CD4-positive, alpha-beta memory T cell (primary cell): ENCODE measurements at places on chromosomes 5 and 9. TPM values are rescaled to one million over a fixed set of nuclear protein-coding genes. Genes with fewer than 3 reads are reported as not detected.

The SEMA5A gene
- total RNA-seq = 3.5 TPM

The NEK6 gene
- 9.9 TPM for total RNA-seq

DNA sequence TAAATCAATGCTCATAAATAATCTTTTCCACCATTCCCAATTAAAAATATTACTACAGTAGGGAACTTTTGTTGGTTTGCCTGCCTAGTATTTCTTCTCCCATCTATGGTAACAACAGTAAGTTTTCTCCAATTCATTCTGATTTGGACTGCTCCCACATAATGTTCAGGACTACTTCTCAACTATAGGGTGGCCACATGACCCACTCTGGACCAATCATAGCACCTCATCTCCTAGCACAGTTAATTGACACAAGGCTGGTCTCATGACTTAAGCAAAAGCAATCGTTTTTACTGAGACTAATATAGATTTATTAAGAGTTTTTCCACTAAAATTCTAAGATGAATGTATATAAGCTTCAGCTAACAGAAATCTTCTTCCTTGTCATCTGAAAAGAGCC is 28.7 kb upstream of the SLCO6A1 start:
- no peaks in the 10 kb centered on the region for H3K27me3 ChIP-seq
- H3K27ac ChIP-seq = no peak overlapping the region
- H3K36me3 ChIP-seq = no peaks in the 10 kb centered on the region
- no peaks in the 10 kb centered on the region for H3K4me1 ChIP-seq
- H3K4me3 ChIP-seq = no peak overlapping the region
- no peak for DNase-seq

DNA sequence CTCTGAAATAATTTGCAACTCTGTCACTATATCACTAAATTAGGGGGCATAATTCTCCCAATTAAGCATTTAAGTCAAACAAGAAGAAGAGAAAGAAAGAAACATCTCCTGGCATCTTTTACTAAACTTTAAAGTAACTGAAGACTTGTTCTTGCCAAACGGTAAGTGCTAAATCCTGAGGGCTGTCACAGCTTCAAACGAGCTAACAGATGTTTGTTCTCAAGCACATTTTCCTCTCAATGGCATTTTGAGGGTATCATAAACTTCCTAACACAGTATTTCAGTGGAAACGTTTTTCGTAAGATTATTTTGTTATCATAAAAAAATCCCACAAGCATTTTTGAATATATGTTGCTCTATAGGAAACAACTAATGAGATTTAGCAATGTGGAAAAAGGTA is 169.5 kb upstream of the TAS2R1 start:
- no peaks in the 10 kb centered on the region for H3K4me1 ChIP-seq
- no peak overlapping the region for H3K27ac ChIP-seq
- H3K27me3 ChIP-seq = no peaks in the 10 kb centered on the region
- H3K4me3 ChIP-seq = no peak overlapping the region
- H3K36me3 ChIP-seq = no peaks in the 10 kb centered on the region

DNA sequence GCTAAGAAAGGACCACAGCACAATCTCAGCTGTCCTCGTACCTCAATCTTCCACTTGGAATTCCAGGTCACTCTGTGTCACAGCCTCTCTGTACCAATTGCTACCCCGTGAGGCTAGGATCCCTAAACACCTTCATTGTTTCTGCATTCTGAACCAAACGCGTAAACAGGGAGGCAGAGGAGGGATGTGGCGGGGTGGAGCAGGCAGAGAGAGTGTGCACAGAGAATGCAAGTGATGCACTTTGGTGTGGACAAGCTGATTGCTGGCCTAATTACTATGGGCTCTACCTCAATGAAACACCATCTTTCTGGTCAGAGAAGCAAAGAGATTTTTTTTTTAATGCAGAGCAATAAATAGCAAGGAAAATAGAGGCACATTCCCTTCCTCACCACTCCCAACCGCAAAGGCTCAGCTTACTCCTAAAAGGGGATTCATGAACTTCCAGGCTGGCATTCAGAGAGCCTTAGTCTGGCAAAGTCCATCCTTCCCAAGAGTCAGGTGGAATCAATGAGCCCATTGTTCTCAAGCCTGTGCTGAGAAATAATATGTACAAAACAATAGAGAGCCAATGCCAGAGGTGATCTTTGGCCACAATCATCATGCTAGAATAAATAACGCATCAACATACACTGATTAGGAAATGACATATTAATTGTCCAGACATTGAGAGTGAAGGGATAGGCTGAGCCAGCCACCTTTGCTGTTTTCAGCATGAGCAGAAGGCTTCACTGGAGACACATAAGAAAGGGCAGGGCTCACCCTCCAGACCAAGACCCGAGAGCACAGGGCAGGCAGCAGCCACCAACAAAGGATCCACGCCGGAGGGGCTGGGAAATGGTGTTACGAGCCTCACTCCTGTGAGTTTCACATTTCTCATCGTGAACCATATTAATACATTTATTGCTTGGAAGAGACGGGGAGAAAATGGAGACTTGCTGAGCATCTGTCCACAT is 278.8 kb downstream of the ENC1 start:
- no peak overlapping the region for H3K27ac ChIP-seq
- no peaks in the 10 kb centered on the region for H3K36me3 ChIP-seq
- no peaks in the 10 kb centered on the region for H3K4me1 ChIP-seq

The SGCD gene
- total RNA-seq = not detected

The SLC6A19 gene
- total RNA-seq = not detected

DNA sequence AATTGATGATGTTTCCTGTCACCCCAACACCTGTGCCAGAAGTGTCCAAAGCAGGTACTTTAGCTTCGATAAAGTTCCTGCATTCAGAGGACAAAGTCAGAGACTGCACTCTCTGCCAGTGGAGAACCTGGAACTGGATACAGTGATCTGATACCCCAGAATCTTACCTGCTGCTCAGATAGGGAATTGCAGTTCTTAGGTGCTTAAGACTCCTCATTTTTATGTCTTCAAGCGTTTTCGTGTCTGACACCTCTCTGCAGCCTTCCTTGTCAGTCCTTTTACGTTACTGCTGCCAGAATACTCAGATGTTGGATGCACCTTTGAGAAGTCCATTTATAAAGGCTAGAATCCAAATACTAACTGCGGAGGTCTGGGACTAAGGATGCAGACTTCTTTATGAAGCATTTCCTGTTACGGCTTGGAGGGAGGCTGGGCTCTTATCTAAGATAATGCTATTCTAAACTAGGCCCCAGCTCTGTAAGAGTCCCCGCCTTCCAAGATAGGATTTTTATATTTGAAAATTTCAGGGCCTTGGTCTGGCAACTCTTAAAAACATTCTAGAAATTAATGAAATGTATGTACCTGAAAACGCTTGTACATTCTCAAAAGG is 1.9 kb downstream of the ISOC1 start:
- no peaks in the 10 kb centered on the region for H3K36me3 ChIP-seq
- no peak overlapping the region for H3K4me3 ChIP-seq

The LMX1B gene
- total RNA-seq = not detected

DNA sequence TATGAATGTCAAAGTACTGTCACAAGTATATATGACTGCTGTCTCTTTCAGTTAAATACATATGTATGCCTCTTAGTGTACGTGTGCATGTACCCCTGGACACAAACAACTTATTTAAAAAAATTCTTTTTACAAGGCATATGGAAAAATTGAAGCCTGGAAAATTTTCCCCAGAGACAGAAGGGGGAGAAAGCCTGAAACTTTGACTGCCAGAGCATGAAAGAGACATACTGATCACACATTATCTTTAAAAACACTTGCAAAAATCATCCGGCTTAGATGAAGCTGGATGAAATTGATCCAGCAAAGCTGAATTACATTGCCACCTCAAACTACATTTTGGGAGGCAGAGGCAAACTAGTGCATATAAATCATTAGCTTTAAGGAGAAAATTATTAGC is 88.0 kb upstream of the NFIB start:
- DNase-seq = no peak
- no peak overlapping the region for H3K4me3 ChIP-seq
- H3K36me3 ChIP-seq = no peaks in the 10 kb centered on the region
- H3K27ac ChIP-seq = no peak overlapping the region
- H3K27me3 ChIP-seq = no peaks in the 10 kb centered on the region
- H3K4me1 ChIP-seq = no peaks in the 10 kb centered on the region

The GPR21 gene
- total RNA-seq = 2.3 TPM

DNA sequence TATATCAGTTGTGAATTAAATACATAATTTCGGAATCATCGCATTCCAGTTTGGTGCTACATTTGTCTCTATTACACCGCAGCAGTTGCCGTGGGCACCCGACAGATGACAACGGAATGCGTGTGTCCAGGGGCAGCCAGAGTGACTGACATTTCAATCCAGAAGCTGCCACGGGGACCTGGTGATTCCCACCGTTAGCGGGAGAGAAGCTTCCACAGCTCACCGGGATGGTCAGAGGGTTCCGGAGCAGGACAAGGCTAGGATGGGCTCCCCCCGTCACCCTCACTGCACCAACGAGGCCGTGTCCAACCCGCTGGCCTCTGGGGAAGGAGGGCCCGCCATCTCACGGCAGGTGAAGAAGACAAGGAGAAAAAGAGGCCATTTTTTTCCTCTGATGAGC is 86.8 kb downstream of the GTF3C4 start:
- H3K36me3 ChIP-seq = no peaks in the 10 kb centered on the region
- H3K27ac ChIP-seq = no peak overlapping the region
- no peaks in the 10 kb centered on the region for H3K27me3 ChIP-seq
- H3K4me1 ChIP-seq = no peaks in the 10 kb centered on the region

The RALGPS1 gene
- 9.8 TPM for total RNA-seq

DNA sequence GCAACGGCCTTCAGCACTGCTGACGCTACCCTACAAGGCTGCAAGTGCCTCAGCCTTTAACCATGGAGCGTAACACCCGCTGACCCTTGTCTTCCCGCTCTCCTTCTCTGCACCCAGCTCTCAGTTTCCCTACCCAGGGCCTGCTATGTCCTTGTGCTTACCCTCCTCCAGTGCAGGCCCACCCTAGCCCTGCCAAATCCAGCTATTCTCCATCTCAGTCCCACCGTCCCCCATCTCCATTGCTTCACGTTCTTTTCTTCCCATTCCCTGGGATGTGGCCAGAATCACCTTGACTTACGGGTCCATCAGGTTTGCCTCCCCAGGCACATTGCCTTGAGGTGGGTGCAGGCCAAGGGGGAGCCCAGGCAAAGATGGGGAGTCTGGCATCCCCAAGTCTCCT is 91.2 kb downstream of the PAX5 start:
- no peaks in the 10 kb centered on the region for H3K27me3 ChIP-seq
- H3K27ac ChIP-seq = no peak overlapping the region
- H3K4me1 ChIP-seq = no peaks in the 10 kb centered on the region
- no peak overlapping the region for H3K4me3 ChIP-seq

The WNT8A gene
- total RNA-seq = not detected

DNA sequence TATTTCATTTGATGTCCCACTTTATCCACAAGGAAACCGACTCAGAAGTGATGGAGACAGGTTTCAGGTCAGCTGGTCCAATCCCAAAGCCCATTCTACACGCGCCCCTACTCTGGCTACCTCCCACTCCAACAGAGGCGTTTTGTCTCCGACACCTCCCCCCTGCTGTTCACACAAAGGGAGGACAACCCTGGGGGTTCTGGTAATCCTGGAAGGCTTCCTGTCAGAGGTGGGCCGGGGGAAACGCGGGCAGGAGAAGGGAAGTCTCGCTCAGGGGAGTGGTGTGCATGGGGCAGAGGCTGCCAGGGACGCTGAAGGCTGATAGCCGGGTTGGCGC is 39.7 kb upstream of the GABRP start:
- H3K27me3 ChIP-seq = no peaks in the 10 kb centered on the region
- H3K27ac ChIP-seq = no peak overlapping the region
- H3K36me3 ChIP-seq = no peaks in the 10 kb centered on the region
- H3K4me3 ChIP-seq = no peak overlapping the region
- DNase-seq = no peak

The PCDHA1 gene
- total RNA-seq = not detected

The ASPN gene
- total RNA-seq = not detected

DNA sequence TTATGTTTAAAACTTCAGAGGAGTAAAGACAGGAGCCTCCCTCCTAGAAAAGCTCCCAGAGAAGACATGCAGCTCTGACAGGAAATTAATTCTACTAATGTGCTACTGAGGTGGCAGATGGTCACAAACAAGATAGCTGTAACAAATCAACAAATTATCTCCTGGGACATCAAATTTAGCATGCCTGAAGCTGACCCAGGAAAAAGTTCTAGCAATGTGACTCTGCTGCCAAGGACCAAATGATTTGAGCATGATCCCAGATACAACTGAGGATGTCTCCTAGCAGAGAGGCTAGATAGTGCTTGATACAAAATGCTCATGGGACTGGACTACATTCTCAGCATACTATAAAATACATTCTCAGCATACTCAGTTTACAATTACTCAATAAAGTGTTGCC is 413.5 kb upstream of the SMC2 start:
- H3K27ac ChIP-seq = no peak overlapping the region
- H3K4me3 ChIP-seq = no peak overlapping the region
- DNase-seq = no peak

DNA sequence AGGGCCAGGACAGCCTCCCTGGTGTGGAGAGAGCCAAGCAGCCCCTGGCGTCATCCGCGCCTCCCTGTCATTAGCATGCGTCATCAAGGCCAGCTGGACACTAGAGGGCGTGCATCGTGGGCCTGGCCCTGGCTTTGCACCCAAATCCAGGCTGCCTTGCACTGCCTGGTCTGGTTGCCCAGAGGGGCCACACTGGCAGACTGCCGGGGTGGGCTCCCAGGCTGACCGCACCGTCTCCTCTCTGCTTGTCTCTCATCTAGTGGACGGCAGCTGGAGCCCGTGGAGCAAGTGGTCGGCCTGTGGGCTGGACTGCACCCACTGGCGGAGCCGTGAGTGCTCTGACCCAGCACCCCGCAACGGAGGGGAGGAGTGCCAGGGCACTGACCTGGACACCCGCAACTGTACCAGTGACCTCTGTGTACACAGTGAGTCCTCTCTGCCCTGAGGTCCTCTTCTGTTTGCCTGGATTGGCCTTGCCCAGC is 29.0 kb downstream of the HK3 start:
- no peak overlapping the region for H3K4me3 ChIP-seq
- H3K36me3 ChIP-seq = no peaks in the 10 kb centered on the region
- H3K4me1 ChIP-seq = no peaks in the 10 kb centered on the region
- no peak overlapping the region for H3K27ac ChIP-seq
- H3K27me3 ChIP-seq = no peaks in the 10 kb centered on the region

The GRXCR2 gene
- total RNA-seq = not detected

The SPATA24 gene
- 7.5 TPM for total RNA-seq

The CAMK2A gene
- total RNA-seq = not detected

- H3K4me3 ChIP-seq = no peak overlapping the region
- DNase-seq = no peak
- no peaks in the 10 kb centered on the region for H3K36me3 ChIP-seq
- no peak overlapping the region for H3K27ac ChIP-seq
- H3K4me1 ChIP-seq = no peaks in the 10 kb centered on the region
- no peaks in the 10 kb centered on the region for H3K27me3 ChIP-seq
These were observed 202.5 kb downstream of the CDK5RAP2 start for GRCh38 chr9:120377268-120378159.

GRCh38 chr5:36945687-36946086 is 69.1 kb downstream of the NIPBL start:
- no peak overlapping the region for H3K27ac ChIP-seq
- no peaks in the 10 kb centered on the region for H3K27me3 ChIP-seq
- H3K4me3 ChIP-seq = no peak overlapping the region
- no peak for DNase-seq
- H3K36me3 ChIP-seq = no peaks in the 10 kb centered on the region
- H3K4me1 ChIP-seq = peaks cover 30% of the 10 kb centered on the region

The LRRC70 gene
- 0.83 TPM for total RNA-seq

GRCh38 chr5:149224282-149224681 is 47.4 kb upstream of the AFAP1L1 start:
- no peaks in the 10 kb centered on the region for H3K36me3 ChIP-seq
- H3K27ac ChIP-seq = no peak overlapping the region
- H3K4me1 ChIP-seq = no peaks in the 10 kb centered on the region
- no peak overlapping the region for H3K4me3 ChIP-seq
- H3K27me3 ChIP-seq = no peaks in the 10 kb centered on the region
- no peak for DNase-seq

The TMEM171 gene
- 0.36 TPM for total RNA-seq

The ADRB2 gene
- 6.1 TPM for total RNA-seq
